ENCODE measurements at places on chromosomes 4 and X.

GRCh38 chrX:55088795-55089489 lies at the start of gene PAGE2:
PAGE2 (plus strand) TSS chrX:55089018; CDS start chrX:55090021, 1,003 bp downstream.
- DNase-seq = no peak

- no peak for DNase-seq
Observed at GRCh38 chr4:122156819-122157218, 4.7 kb downstream of the BLTP1 start.

GRCh38 chrX:105975382-105975781 lies 63.1 kb downstream of the SERPINA7 start:
- DNase-seq = no peak

DNA sequence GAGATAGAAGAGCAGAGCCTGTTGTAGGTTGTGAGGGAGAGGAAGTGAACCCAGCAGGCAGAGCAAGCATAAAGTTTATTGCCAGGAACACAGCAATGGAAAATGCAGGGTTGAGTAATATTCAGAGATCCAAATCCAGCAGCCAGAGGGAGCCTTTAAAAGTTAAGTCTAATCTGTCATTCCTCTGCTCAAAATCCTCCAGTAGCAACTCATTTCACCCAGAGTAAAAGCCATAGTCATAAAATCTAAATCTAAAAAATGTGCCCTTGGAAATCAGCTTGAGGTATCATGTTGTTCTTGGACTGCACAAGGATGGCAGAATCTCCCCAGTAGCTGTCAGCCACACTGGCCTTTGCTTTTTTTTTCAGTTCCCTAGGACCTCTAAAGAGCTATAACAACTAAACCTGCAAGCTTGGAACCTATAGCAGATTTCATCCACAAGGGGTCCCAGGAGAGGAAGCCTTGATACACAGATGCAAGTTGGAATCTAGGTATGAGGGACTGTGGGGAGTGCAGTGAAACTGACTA lies 62.9 kb upstream of the FRAS1 start:
- DNase-seq = no peak

- DNase-seq = no peak
Observed at GRCh38 chrX:19086102-19086772, 36.0 kb downstream of the ADGRG2 start.

Data from central memory CD8-positive, alpha-beta T cell (primary cell).